ENCODE measurements at places on chromosomes 5 and 9.

GRCh38 chr9:84711936-84712335, 42.4 kb downstream of the NTRK2 start:
- DNase-seq: no peak

DNA sequence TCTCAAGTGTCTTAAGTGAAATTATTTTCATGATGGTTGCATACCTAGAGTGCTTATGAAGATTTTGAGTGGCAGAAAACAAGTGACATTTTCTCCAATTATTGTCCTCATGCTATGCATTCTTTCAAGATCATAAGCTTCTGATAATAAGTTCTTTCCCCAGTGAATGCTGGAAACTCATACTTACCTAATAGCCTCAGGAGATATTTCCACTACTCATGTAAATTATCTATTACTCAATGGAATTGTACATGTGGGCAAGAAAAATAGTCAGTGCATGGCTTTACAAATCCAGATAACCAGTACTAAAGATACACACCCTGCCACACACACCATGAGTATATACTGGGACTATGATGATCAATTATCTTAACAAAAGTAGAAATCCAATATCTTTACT, 1219.4 kb upstream of the C9orf72 start:
- no peak for DNase-seq

- no peak for DNase-seq
These were observed 12.4 kb downstream of the SPOCK1 start for GRCh38 chr5:137486707-137487106.

GRCh38 chr9:130138171-130138653, 34.0 kb upstream of the NCS1 start:
- no peak for DNase-seq

DNA sequence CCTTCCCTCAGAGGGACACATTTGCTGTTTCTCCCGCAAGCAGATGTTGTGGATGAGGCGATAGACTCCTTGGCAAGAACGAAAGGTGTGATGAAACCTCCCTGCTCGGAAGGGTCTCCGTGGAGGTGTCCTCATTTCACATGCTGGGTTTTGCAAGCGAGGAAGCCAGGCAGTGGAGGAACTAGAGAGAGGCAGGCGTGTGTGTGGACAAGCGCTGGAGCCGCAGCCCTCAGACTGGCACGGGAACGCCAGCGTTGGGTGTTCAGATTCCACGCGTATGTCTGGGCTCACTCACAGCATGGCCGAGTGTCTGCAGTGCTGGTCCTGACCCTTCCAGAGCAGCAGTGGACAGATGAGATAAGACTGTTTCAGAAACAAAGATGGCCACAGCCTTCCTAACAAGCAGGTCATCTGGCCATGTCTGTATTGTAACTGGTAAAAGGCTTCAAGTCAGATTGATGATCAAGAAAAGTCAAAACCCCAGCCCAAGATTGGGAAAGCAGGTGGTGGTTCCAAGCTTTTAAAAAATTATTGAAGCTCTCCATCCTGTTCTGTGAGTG, 35.0 kb upstream of the NCS1 start:
- DNase-seq: no peak

DNA sequence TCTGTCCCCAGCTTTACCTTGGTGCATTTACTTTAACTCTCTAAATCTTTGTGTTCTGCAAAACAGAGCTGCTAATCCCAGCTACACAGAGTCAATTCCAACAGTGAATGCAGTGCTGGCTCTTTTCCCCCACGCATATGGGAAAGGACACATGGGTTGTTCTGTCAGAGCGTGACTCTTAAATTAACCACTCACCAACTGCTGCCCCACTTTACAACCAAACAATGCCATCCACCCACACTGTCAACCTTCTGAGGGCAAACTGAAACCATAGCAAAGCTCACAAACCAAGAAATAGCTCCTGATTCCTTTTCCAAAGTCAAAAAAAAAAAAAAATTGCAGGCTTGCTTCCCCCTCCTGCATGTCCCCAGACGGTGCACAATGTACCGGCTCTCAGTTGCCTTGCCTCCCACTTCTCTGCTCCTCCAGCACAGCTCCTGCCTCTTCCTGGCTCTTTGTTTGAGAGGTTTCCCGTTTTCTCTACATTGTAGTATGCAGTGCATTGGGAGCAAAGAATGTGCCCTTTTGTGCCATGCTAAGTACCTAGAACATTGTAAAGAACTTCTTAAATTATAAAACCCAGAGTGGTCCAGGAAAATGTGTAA, 151.5 kb upstream of the DAPK1 start:
- no peak for DNase-seq

GRCh38 chr5:175629261-175629660, 28.6 kb upstream of the HRH2 start:
- DNase-seq: no peak

DNA sequence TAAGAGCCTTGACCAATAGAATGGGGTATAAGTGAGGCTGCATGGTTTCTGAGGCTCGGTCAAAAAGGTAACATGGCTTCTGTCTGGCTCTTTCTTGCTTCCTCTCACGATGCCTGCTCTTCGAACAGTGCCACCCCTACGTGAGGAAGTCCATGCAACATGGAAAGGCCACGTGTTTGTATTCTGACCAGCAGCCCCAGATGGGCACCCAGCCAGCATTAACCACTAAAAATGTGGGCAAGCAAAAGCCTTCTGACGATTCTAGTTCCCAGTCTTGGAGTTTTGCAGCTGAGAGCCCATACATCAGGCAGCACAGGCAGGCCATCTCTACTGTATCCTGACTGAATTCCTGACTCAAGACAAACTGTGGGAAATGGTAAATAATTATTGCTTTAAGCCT, 24.2 kb upstream of the NREP start:
- DNase-seq: no peak

GRCh38 chr9:38434853-38435252, 10.6 kb upstream of the IGFBPL1 start:
- DNase-seq: no peak

GRCh38 chr5:64210866-64211265, 45.2 kb downstream of the RNF180 start:
- no peak for DNase-seq

DNA sequence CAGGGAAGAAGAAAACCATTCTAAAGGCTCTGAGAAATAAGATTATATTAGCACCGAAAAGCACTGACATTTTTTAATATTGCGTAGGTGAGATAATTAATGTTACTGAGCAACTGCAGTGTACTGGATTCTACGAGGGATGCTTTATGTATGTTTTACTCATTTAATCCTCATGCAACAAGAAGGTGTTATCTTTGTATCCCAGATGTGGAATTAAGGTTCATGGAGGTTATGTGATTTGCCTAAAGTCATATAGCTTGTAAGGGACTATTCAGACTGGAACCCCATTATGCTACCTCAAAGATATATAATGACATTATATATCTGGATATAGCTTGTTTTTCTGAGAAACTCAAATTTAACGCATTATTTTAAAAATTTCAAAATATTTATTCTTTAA, 2.5 kb downstream of the FBXO4 start:
- DNase-seq: no peak

- no peak for DNase-seq
These were observed 20.7 kb downstream of the SKP2 start for GRCh38 chr5:36172599-36172998.

- no peak for DNase-seq
These were observed 613.1 kb downstream of the EBF1 start for GRCh38 chr5:158486566-158486965.

- no peak for DNase-seq
These were observed 53.1 kb downstream of the C7 start for GRCh38 chr5:40962207-40962955.

- DNase-seq: no peak
These were observed 11.5 kb downstream of the UIMC1 start for GRCh38 chr5:176995122-176995490.

DNA sequence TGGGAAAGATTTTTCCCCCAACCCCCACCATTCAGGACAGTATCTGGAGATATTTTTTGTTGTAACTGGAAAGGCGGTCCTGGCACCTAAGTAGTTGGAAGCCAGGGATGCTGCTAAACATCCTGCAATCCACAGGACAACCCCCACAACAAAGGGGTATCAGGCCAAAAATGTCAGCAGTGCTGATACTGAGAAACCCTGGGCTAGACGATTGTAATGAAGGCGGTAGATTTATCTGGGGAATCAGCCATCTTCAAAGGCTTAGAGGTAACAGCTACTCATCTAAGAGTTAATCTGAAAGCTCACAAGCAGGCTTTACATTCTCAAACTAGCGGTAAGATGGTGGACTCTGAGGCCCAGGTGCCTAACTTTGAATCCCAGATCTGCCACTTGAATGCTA, 59.0 kb upstream of the NMUR2 start:
- no peak for DNase-seq

- peak; percentile 44 for DNase-seq
These were observed 12.1 kb downstream of the PDCL start for GRCh38 chr9:122816163-122816867.

GRCh38 chr5:172868924-172869591, 35.0 kb downstream of the ERGIC1 start:
- DNase-seq: no peak

- DNase-seq: peak; percentile 6
These were observed at the start of gene ISL1 for GRCh38 chr5:51383131-51384121. ISL1 (plus strand) TSS chr5:51383448; CDS start chr5:51383672, 224 bp downstream.

- no peak for DNase-seq
These were observed 184.7 kb downstream of the MAPKAP1 start for GRCh38 chr9:125522328-125522725.

DNA sequence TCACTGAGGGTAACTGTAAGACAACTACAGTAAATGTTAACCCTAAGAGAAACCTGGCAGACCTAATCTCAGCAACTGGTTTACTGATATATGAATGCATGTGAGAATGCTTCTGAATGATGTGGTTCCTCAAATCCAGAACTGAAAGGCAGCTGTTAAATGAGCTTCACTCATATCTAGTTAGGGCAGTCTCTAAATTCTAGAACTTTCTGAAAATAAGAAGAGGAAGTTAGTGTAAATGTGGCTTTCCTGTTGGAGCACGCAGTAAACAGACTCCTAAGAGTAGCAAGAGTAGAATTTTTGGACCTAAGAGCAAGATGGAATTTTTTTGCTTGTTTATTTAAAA, 117.9 kb upstream of the KCNN2 start:
- no peak for DNase-seq

DNA sequence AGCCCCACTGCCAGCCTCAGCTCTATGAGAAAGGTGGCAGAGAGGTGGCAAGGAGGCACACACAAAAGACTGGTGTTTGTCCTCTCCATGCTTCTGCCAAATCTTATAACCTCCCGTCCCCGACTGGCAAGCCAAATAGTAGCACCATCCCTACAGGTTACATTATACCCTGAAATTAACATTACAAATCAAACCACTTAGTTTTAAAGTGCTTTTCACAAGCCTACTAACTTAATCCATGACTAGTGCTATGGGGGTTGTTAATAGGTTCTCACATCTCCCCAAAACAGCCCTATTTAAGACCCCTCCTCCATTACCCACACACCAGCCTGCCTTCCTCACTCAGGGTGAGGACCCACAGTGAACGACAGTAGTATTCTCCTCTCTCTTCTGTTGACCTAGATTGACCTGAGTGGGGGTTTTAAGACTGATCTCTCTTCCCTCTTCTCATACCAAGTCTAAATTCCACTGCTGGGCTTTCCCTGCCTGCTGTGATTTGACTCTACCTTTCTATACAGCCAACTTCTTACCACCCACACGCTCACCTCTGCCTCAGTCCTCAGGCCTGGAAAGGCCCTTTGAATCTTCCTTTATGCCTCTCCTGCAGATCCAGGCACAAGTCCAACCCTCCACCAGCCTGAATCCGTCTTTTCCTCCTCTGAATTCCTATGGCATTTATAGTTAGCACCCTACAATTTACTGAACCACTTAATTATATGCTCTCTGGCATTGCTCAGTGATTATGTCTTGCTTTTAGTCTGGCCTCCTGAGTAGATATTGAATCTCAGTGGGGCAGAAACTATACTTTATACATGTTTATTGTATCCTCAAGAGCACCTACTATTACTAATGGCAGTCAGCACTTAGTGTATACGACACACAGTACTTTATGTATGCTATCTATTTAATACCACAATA, 116.1 kb downstream of the TMEM174 start:
- no peak for DNase-seq

GRCh38 chr9:116174347-116174746, 20.8 kb downstream of the PAPPA start:
- no peak for DNase-seq

DNA sequence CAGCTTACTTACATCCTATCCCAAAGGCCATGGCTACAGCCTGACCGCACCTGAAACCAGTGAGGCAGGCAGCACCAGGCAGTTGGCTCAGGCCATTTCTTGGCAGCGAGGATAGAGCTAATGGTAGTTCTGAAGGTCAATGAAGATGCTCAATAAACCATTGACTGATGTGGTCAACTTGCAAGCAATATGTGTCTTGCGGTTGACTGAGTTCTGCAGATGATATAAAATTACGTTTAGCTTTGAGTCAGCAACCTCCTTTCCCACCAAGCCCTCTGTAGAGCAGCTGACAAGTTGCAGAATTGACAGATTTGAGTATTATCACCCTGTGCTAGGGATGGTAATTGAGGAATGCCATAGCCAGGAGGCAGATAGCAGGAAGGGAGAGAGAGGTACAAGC, 189.0 kb upstream of the PUM3 start:
- DNase-seq: no peak

GRCh38 chr5:158868546-158868945, 231.2 kb downstream of the EBF1 start:
- no peak for DNase-seq

DNA sequence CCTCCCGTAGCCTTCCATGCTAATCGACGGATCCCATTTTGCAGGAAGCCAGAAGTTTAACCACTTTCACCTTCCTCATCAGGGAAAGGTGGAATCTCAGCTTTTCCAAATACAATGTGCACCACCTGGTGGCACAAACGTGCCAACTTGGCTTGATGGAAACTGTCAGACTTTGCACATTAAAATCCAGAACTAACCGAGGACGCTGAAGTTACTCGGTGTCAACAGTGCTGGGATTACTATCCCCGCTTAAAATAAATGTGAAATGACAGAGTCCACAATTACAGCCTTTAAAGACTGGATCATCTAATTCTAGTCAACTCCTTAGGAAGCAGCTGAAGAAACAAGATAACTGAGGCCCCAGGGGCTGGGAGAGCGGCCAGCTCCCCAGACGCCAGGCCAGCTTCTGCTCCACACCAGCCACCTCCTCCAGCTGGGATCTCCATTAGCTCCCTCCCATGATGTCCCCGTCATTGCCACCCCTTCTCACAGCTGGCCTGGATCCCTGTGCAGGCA, 50.1 kb upstream of the RETREG1 start:
- DNase-seq: peak; percentile 23

DNA sequence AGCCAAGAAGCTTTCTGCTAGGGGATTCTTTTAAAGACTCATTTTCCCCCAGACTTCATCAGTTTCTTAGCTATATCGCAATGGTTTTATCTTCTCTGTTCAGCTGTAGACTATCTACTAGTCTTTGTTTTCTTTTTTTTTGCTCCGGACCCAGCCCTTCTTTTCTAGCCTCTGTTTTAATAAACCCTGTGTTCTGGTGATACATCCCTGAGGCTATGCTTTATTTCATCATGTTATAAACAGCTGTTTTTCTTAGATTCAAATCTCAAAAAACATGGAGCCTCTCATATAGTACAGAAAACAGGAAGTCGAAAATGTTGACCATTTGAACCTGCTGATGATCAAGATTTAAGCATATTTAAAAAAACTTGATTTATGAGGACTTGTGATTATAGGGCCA, 37.8 kb downstream of the SCGB3A1 start:
- no peak for DNase-seq
